ENCODE measurements at places on chromosomes 7 and 10.

GRCh38 chr7:101340379-101340778, 18.8 kb upstream of the IFT22 start:
- no peak for DNase-seq

DNA sequence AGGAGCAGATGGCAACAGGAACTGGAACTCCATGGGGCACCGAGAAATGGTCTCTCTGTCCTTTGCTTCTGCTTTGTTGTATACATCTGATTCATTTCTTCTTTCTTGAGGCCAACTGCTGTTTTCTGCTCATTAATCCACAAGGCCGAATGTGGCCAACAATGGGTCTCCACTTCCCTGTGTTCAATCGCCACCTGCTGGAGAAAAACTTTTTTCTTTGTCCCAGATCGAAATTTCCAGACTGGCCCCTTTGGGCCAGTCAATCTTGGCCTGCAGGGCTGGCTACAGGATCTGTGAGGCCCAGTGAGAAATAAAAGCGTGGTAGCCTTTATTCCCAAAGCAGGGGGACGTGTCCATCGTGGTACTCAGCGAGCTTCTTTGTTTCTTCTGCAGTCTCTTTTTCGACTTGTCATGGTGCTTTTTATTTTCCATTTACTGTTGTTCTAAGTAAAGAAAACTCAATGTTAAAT, 58.8 kb downstream of the PARP12 start:
- DNase-seq = peak; percentile 73

DNA sequence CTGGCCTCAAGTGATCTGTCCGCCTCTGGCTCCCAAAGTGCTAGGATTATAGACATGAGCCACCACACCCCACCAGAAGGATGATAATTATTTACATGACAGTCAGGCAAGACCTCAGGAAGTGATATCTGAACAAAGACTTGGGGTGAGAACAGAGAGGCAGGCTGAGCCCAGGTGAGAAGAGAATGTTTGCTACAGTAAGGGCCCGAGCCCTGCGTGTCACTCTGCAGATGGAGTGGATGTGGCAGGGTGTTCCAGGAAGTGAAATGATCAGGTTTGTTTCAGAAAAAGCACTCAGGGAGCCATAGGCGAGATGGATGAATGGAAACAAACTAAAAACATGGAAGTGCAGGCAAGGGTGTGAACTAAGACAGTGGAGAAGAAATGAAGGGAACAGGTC, 22.2 kb downstream of the SFMBT2 start:
- DNase-seq = no peak

GRCh38 chr7:127870231-127870907, 160.9 kb downstream of the LRRC4 start:
- DNase-seq = no peak

DNA sequence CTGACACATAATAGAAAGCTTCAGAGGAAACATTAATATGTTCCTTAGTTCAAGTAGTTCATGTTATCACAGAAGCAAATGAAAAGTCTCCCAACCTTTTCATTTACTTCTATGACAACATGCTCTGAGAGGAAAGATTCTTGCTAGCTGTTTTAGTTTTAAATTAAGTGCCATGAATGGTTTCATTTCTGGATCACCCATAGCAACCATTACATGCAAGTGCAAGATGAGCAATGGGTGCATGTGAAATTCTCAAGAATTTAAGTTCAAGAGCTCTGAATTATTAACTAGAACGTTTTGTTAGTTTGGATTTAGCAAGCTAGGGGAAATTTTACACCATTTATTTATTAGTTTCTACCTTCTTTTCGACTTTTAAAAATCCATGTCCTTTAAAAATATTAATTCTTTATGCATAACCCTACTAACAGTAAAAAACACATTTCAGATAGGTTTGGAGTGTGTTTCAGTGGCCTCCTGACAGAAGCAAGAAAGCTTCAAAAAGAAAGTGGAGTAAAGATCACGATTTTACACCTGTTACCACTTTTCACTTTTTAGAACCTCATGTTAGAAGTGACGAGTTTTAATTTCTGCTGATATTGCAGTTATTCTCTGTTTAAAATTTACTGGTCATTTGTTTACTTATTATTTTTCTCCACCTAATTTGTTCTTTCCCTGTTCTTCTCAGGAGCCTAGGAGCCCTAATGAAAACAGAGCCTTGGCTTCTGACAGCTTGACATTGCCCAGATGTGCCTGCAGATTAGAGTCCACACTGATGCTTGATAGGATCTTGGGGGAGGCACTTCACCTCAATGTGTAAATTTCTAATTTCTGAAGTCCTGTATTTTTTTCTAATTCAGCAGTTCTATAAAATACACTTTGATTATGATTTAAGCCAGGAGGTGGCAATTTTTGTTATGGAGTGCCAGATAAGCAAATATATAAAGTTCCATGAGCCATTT, 995.3 kb upstream of the PHF14 start:
- DNase-seq = no peak

DNA sequence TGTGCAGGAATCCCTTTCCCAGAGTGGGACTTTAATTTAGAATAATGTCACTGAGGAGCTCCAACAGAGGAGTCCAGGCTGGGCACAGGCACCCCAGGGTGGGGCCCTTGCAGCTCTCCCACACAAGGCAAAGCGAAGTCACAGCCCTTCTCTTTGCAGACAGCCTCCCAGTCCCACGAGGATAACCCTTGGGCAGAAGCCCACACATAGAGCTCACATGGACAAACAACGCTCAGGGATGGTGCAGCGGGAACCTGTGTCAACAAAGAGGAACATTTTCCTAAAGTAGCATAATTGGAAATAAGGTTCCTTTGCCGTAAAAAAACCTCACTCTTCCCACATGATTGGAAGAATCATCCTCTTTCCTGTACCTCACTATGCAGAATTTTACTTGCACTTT, 29.3 kb upstream of the GGCT start:
- DNase-seq = no peak

DNA sequence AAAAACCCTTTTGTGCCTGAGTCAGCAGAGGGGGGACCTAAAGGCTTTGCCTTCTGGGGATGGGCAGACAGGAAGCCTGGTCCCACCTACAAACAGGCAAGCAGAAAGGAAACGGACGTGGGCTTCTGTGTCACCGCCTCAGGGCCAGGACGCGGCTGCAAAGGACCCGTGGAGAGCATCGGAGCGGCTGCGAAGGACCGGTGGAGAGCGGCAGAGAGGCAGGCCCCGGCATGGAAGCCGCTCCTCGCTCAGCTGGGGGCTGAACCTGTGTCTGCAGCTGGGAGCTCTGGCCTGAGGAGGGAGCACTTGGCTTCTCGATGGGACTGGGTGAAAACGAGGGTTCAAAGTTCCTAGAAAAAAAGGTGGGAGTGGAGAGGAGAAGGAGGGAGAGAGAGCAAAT, 125.4 kb upstream of the PPP2R2D start:
- DNase-seq = no peak

DNA sequence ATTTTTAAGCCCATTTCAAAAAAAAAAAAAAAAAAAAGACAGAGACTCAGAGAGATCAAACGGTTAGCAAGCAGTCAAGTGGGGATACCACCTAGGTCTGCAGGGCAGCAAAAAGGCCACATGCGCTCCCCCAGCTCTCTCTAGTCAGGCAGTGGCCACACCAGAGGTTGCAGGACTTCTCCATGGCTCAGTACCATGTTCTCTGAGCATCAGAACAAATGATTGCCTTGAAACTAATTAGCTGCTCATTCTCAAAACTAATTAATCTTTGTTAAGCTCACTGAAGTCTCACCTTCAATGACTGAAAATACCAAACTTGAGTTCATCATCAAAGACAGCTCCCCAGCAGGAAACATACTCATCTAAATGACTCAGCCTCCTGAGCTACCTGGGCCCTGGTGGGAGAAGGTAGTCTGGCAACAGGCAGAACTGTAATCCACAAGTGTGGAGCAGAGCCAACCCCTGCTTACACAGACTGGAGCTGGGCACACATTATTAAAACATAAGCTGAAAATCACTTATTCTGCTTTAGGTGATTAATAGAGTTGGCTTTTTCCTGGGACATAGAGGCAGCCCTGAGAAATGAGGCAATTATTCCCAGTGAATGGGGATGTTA, 319.6 kb downstream of the GRID1 start:
- DNase-seq = no peak

GRCh38 chr7:158957921-158958491, 101.6 kb downstream of the DYNC2I1 start:
- DNase-seq = no peak

GRCh38 chr7:139059905-139060304, 24.1 kb upstream of the ZC3HAV1L start:
- DNase-seq = no peak

- DNase-seq = no peak
Measured at GRCh38 chr10:47167591-47167990, 132.4 kb upstream of the GDF10 start.

DNA sequence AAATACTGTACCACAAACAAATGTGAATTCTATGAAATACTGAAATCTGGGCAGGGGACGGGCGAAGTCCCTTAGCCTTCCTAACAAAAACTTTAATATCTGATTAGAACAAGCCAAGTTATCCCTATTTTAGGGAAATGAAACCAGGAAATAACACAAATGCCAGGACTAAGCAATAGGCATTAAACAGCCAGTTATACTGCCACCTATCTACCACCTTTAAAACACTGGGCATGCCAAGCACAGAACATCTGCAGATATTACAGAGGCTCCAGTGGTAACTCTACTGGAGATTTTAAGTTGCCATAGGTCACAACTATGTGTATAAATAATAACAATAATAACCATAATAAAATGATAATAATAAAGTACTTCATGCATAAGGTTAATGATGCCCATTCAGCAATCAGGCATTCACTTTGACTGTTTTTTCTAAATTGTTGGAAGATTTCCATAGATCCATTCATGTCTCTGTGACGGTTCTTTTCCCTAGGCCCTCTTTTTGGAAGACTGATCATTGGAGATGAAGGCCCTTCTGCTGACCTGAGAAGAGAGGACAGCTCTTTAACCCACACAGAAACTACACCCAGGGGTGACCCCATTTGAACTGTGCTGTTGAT, 195.7 kb downstream of the CACNA2D1 start:
- DNase-seq = no peak

- no peak for DNase-seq
Measured at GRCh38 chr7:45253368-45253767, 95.8 kb downstream of the RAMP3 start.

- no peak for DNase-seq
Measured at GRCh38 chr7:14377646-14378266, 388.3 kb upstream of the ETV1 start.

GRCh38 chr7:8719102-8719501, 285.7 kb downstream of the NXPH1 start:
- DNase-seq = no peak

DNA sequence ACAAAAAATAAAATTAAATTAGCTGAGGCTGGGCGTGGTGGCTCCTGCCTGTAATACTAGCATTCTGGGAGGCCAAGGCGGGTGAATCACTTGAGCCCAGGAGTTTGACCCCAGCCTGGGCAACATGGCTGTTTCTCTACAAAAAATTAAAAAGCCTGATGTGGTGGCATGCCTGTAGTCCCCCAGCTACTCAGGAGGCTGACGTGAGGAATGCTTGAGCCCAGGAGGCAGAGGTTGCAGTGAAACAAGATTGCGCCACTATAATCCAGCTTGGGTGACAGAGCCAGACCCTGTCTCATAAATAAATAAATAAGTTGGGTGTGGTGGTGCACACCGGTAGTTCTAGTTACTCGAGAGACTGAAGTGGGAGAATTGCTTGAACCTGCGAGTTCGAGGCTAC, 65.1 kb downstream of the GNA12 start:
- DNase-seq = no peak

- no peak for DNase-seq
Measured at GRCh38 chr10:46080886-46081285, 34.8 kb upstream of the MSMB start.

GRCh38 chr7:1169409-1170368, 9.7 kb upstream of the ZFAND2A start:
- DNase-seq = peak; percentile 89

- DNase-seq = no peak
Measured at GRCh38 chr7:108072739-108073138, 57.4 kb downstream of the LAMB4 start.

- no peak for DNase-seq
Measured at GRCh38 chr10:48811917-48812316, 127.2 kb downstream of the WDFY4 start.

DNA sequence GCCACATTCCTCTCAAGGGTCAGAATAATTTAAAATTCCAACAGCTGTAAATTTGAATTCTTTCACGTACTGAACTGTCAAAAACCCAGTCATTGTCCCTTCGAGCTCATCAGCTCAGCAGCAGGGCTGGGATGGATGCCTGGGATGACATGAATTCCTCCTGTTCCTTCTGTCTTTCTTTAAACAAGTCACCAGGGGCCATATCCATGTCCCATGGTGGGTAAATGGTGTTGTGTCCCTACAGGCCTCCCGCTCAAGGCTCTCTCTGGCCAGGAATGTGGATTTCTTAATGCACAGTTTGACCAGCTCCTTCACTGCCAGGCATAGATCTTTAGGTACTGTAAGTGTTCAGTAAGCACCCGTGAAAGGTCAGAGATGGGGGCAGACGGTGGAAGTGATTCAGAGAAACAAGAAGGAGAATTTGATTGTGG, 13.8 kb upstream of the TECPR1 start:
- DNase-seq = no peak

DNA sequence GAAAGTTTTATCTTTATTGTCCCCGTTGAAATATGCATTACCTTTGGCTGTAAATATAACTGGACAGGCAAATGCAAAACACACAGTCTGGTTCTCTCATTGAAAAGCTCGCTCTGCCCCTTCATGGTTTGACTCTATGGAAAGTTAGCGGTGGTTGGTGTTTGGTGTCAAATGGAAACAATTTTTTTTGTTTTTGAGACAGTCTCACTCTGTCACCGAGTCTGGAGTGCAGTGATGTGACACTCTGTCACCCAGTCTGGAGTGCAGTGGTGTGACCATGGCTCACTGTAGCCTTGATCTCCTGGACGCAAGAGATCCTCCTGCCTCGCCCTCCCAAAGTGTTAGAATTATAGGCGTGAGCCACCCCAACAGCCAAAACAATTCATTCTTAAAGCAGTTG, 149.7 kb downstream of the LRRC4 start:
- no peak for DNase-seq

GRCh38 chr7:74223711-74224510, 14.1 kb downstream of the LAT2 start:
- DNase-seq = no peak

DNA sequence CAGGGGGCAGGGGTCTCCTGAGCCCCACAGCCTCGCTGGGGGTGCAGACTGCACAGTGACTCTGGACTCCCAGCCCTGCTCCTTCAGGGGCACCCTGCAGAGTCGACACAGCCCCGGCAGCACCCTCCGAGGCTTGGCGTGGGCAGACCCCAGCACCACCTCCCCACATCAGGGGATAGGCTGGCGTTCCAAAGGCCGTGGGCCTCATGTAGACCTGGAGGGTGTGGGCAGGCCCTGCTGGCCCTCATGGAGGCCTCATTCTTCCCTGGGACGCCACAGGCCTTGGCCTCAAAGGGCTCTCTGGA, 265.9 kb downstream of the ELFN1 start:
- no peak for DNase-seq

GRCh38 chr7:155868955-155869783, 56.9 kb upstream of the SHH start:
- no peak for DNase-seq
